ENCODE measurements at places on chromosomes 2 and 18.

DNA sequence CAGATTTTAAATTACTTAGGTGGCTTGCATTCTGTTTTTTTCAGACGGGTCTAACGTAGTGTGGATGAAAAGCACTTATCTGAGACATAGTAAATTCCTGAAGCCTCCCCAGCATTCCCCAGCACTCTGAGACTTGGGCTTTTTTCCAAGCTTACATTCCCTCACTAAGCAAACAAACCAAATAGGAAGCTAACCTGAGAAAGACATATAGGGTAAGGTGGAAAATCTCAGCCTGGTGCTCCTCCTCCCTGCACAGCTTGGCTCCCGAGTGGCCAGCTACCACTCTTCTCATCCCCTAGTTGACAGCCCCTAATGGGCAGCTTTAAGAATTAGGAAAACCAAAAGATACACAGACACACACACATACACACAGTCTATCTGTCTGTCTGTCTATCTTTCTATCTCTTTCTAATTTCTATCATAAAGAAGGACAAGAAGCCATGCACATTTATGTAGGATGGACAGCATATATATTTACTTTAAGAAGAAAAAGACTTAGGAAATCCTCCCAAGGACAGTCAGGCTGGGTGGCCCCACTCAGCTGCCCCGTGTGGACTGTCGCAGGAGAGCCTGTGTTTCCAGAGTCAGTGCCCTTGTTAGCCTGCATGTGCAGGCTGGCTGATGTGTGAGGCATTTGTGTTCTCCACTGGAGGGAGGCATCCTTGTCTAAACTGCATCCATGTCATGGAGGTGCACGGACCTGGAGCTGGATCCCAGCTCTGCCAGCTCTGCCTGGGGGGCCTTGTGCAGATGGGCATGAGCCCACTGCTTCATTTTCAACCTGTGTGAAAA, 8.2 kb downstream of the CNNM3 start:
- DNase-seq, result no peak

DNA sequence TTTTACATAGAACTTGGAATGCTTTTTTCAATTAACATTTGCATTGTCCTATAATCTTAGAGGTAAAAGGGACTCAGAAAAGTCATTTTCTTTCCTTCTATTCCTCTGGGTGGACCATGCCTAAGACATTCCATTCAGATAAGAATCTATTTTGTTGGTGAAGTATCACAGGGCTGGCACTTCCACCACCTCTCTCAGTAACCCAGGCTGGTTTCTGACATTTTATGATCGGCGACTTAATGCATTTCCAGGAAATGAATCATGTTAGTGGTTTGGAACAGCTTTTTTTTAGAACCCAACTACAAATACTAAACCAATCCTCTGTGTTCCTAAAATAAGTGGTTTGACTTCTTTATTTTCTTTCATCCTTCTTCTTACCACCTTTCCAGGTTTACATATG, 27.0 kb downstream of the GAD1 start:
- no peak for DNase-seq

DNA sequence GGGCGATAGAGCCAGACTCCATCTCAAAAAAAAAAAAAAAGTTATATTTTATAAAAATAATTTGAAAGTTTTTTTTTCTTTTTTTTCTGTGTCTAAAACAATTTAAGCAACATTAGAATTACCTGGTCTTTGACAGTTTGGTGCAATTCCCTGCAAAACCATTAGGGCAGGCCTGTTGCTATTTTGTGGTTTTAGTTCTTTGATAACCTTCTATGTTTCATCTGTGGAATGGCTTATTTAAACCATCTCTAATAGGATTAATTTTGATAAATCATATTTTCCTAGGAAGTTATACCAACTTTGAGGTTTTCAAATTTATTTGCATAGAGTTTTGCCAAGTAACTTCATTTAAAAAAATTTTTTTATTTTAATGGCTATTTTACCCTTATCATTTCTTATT, 141.2 kb upstream of the TWIST2 start:
- DNase-seq, result no peak

DNA sequence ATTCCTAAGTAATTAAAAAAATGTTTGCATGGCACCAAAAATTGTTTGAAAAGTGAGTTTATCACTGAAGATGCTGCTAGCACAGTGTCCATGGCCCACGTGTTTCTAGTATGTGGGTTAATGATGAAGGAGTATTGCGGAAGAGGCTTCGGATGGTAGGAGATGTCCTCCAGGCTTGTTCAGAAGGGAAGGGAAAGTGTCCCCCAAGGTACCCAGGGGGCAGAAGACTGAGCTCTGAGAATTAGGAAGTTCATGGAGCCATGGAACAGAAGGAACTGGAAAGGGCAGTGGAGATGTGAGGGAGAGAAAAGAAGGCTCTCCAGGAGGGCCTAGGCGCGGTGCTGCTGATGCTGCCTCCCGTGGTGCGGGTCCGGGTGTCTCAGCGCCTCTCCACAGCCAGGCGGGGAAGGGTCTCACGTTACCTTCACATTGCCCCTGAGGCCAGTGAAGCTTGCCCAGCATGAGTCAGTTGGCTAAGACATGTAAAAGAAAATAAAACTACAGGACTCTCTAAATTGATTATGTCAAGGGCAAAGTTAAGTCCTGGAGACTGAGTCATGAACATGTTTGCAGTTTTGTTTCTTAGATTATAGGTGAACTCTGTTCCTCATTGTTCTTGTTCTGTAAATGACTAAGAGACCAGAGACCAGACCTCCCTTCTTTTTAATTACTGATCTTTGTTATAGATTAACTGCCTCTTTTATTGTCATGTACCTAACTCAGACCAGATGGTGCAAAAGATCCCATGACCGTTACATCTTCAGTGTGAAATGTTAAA, 89.0 kb downstream of the MTCL1 start:
- no peak for DNase-seq

GRCh38 chr2:173148520-173148919, 72.9 kb downstream of the MAP3K20 start:
- DNase-seq, result no peak

GRCh38 chr2:135259123-135259522, 207.0 kb downstream of the RAB3GAP1 start:
- DNase-seq, result no peak

- DNase-seq, result no peak
Observed at GRCh38 chr2:198874472-198874858, 583.3 kb downstream of the SATB2 start.

- DNase-seq, result no peak
Observed at GRCh38 chr18:65623676-65624075, 127.1 kb upstream of the CDH7 start.

DNA sequence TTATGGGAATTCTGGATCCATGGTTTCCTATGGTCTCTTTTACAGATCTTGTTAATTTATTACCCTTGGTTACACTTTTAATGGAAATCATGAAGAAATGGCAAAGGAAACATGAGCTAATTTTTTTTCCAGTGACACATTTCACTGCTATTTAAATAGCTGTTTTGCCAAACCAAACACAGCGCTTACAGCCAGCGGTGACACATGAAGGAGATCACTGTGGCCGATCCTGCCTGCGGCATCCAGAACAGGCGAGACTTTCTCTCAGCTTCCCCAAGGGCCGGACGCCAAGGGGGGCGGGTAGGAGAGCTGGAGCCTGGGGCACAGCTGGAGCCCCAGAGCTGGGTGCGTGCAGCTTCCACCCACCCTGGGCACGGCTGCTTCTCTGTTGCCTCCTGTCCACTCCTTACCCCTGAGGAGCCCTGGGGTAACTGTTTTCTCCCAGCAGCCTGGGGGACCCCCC, 81.4 kb upstream of the PKDCC start:
- no peak for DNase-seq

DNA sequence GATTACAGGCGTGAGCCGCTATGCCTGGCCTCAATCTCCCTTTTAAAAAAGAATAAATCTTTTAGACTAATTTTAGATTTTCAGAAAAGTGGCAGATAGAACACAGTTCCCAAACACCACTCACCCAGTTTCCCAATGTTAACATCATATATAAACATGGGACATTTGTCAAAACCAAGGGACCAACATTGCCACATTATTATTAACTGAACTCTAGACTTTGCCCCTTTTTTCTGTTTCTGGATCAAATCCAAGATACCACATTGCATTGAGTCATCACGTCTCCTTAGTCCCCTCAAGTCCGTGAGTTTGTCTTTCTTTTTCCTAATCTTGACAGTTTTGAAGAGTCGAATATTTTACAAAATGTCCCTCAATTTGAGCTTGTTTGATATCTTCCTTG, 2.4 kb downstream of the C2orf42 start:
- no peak for DNase-seq

GRCh38 chr2:127034051-127034450, 72.9 kb downstream of the BIN1 start:
- DNase-seq, result no peak

GRCh38 chr18:40935423-40935822, 1019.6 kb upstream of the PIK3C3 start:
- DNase-seq, result no peak

DNA sequence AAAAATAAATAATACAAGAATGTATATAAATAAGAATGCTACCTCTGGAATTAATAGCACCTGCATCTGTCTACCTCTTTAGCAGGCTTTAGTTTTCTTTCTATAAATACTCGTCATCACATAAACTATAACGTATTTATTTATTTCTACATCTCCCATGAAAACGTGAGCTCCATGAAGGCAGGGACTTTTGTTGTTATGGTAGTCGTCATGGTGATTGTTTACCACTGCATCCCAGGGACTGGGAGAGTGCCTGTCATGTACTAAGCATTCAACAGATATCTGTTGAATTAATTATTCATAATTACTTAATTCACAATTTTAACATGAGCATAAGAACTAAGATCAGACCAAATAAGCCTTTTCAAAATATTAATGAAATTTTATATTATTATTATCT, 386.6 kb downstream of the NRXN1 start:
- no peak for DNase-seq

DNA sequence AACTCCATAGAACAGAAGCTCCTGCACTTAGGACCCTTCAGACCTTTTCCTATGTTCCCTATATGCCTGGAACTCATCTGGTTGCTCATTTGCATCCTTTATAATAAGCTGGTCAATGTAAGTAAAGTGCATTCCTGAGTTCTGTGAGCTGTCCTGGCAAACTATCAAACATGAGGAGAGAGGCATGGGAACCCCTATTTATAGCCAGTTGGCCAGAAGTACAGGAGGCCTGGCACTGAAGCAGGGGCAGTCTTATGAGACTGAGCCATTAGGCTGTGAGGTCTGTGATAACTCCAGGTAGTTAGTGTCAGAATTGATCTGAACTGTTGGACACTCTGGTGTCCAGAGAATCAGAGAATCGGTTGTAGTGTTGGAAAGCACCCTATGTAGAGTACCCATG, 88.4 kb downstream of the EHD3 start:
- DNase-seq, result no peak

- no peak for DNase-seq
Observed at GRCh38 chr2:5985536-5986385, 293.6 kb downstream of the SOX11 start.

- no peak for DNase-seq
Observed at GRCh38 chr2:157377861-157378260, 52.2 kb upstream of the ERMN start.

DNA sequence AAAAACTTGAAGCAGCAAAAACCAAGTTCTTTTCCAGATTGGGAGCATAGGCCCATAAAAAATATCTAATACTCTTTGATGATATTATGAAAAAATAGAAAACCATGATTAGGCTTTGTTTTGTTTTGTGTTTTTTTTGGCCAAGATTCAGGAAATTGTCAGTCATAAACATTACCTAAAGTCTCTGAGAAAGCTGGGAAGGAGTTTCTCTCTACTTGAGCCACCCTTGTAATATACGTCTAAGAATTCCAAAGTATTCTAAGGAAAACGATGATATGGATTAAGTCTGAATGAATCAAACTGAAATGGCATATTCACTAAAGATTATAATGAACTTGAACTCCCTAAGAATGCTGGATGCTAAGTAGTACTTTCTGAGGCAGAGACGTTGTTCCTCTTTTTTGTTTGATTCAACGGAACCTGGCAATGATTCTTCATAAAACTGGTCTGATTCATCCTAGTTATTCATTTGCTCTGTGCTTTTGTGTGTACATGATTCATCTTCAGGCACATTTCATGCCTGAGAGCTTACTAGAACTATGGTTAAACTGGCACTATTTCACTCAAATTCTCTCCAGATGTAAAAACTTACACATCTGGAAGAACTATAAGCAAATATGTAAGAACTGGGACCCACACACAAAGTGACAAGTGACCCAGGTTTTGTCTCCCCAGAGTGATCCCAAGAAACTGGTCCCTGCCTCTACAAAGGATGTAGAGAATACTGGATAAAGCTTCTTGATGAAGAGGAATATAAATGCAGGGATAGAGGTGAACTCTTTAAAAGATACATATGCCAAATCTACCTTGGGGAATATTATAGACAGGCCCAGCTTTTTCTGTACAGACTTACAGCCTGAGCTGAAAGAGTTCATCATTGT, 159.7 kb downstream of the DOCK10 start:
- DNase-seq, result no peak

DNA sequence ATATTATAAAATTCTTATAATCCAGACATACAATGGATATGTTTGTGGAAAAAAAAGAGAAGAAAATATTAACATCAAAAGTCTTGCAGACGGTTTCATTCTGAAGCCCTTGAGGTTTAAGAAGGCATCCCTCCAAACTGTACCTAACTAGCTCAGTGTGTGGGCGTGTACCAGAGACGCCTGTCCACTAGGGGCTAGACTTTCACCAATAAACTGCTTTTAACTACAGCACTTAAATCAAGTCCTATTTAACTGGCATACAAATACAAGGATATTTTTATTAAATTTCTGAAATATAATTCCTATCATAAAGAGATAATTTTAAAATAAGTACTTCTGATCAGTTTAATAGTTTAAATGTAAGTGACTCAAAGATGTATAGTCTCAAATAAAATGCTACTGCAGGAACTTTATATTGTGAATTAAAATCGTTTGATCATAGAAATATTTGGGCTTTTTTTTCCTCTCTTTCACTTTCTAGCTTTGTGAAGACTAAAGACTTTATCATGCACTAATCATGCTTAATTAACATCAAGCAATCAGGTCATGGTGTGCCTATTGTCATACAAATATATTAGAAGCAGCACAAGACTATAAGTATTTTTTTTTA, 437.7 kb downstream of the SATB2 start:
- DNase-seq, result no peak

DNA sequence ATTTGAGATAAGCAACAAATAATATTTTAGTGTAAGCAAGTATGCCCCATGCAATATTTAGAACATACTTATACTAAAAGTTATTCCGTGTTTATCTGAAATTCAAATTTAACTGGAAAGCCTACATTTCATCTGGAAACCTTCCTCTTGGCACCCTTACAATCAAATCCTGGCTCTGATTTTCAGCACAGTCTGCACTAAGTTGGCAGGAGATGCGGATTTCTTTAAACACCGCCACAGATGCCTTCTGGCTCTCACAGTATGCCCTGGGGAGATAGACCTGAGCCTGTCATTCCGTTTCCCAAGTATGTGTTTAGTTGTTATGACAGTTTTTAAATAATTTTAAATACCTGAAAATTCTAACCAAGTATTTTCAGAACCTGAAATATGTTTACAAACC, 7.3 kb upstream of the MLPH start:
- DNase-seq, result no peak

DNA sequence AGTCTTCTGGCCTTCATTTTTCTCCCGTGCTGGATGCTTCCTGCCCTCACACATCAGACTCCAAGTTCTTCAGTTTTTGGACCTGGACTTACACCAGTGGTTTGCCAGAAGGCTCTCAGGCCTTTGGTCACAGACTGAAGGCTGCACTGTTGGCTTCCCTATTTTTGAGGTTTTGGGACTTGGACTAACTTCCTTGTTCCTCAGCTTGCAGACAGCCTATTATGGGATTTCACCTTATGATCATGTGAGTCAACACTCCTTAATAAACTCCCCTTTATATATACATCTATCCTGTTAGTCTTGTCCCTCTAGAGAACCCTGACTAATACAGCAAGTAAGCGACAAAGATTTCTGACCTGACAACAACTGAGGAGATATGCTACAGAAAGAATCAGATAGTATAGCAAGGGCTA, 7.2 kb downstream of the CDC42EP3 start:
- DNase-seq, result no peak
